ENCODE measurements at places on chromosomes 3 and 15.

DNA sequence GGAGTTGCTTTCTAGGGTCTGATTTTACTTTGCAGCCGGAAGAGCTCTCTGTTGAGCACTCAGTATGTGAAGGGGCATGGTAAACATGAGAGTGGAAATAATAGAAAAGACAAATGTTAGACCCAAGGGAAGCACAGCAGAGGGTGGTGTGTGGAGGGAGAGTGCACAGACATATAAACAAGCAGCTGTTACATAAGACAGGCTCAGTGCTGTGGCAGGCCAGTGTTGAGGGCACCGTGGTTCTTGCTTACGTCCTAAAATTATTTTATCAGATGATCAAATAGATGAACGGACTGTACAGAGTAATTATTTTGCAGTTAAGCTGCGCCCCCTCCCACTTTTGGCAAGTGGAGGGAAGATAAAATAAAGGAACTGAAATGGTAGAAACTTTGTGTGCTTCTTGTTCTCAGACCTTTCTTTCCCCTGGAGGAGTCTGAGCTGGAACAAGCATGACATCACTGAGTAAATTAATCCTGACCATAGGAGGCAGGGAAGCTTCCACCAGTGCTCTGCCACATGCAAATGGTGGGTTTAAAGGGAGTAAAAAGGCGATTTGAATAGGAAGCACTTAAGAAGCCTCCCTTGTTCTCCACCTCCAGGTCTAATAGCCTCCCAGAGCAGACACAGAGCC, 205.6 kb downstream of the IL20RB start:
- ATAC-seq, result no peak

DNA sequence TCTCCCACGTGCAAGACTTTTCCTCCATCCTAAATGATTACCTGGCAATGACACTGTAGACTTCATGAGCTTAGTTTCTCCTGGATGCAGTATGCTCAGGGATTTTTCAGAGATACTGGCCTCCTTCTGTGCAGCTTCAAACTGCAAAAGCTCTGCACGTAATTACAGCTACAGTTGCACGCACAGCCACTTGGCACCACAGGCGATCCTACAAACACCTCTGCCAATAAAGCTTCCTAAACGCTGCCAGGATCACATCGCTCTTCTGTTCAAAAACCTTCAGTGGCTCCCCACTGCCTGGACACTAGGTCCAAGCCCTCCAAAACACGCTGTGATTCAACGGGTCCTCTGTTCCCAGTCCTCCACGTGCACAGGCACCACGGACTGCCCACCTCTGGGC, 49.5 kb downstream of the NUP210 start:
- ATAC-seq, result no peak

DNA sequence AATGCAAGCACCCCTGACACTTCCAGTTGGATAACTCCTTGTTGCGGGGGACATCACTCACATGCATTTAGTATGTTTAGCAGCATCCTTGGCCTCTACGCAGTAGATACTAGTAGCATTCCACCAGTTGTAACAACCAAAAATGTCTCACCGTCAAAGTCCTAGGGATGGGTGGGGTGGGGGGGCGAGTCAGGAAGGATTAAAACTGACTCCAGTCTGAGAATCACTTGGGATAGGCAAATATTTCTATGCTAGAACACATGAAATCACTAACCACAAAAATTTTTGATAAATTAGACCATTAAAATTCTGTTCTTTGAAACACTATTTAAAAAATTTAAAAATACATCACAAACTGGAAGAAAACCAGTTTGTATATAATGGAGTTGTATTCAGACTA, 18.0 kb downstream of the ICE2 start:
- no peak for ATAC-seq

GRCh38 chr3:156230278-156230900, 110.0 kb downstream of the KCNAB1 start:
- no peak for ATAC-seq

DNA sequence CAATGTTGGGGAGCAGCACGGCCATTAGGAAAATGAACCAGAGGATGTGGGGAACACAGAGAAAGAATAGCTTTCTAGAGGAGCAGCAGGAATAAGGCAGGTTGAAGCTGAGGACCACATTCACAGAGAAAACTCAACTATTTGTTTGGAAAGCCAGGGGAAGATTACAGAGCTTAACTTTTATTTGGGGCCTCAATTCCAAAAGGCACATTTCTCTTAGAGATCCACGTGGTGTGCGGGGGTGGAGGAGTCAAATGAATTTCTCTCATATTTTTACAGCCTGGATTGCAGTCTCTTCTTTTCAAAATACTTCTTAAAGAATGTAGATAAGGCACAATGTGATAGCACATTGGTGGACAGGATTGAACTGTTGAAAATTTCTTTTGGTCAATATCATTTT, 253.7 kb downstream of the ROBO1 start:
- ATAC-seq, result no peak

DNA sequence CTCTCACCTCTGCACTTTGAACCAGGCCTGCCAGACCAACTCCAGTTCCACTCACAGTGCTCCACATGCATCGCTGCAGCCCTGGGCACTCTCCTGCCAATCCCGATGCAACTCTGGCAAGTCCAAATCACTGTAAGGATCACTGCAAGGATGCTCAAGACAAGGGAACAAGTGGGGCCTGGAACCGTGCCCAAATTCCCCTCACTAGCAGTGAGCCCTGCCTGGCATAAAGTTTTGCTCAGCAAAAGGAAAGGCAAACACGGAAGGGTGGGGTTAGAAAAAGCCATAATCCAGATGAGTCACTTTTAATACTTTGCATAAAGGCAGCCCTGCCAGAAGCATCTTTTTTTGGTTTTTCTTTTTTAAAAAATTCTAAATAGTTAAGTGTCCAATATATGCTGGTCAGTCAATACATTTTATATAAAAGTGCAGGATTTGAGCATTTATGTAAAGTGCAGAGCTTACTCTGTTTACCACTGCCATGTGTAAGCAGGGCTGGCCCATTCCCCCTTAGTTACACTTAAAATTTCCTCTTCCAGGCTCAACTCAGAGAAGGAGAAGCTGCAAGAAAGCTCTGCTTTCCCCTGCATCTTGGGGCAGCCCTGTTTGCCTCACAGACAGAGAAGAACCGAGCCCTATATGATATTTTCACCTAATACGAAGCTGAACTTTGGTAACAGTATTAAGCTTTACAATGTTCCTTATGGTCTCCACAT, 102.2 kb downstream of the CD47 start:
- ATAC-seq, result peak; percentile 58

GRCh38 chr3:2713923-2714322, 396.3 kb downstream of the IL5RA start:
- no peak for ATAC-seq

DNA sequence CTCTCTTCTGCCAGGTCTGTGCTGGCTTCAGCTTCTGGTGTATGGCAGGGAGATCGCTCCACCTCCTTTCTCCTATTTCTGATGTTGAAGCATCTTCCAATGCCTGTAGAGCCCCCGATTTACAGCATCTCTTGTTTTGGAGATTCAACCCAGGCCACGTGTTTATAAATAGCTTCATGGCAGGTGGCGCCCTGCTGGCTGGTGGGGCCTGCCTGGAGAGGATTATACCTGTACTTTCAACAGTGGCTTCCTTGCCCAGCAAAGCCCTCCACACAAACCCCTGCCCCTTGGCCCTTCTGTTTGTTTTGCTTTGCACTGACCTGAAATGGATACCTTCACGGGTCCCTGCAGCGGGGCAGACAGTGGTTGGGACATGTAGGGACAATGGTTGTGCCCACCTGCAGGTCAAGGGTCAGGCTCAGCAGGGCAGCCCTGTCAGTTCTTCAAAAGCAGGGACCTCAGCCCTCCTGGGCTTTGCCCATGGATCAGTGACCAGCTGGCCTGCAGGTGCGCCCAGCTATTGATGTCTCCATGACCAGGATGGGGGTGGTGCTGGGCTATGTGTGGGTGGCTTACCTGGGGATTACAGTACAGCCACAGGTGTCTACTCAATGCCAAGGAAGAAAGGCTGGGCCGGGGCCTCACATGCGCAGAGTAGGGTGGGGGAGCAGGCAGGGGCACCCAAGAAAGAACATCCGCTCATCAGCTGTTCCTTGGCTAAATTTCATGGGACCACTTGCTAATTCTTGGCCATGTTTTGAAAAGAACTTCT, 112.7 kb upstream of the PRR23C start:
- ATAC-seq, result no peak

DNA sequence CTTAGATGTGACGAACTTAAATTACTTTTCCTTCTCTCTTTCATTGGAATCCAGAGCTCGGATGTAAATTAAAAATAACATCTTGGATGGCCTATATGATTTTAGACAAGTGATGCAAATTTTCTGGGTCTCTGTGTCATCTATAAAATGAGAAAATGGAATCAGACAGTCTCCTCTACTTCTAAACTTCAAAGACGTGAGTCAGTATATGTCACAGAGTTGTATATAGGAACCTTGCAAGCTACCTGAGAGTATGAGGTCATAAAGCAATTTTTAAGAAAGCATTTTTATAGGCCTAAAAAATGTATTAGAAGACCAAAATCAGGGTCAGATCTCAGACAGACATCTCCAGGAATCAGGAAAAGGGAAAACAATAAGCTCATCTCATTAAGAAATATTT, 128.3 kb downstream of the TBL1XR1 start:
- ATAC-seq, result no peak

- ATAC-seq, result peak; percentile 21
Measured at GRCh38 chr3:40387895-40388254, 891 bp downstream of the ENTPD3 start.

GRCh38 chr3:122956693-122957455, 70.7 kb downstream of the SEMA5B start:
- no peak for ATAC-seq

DNA sequence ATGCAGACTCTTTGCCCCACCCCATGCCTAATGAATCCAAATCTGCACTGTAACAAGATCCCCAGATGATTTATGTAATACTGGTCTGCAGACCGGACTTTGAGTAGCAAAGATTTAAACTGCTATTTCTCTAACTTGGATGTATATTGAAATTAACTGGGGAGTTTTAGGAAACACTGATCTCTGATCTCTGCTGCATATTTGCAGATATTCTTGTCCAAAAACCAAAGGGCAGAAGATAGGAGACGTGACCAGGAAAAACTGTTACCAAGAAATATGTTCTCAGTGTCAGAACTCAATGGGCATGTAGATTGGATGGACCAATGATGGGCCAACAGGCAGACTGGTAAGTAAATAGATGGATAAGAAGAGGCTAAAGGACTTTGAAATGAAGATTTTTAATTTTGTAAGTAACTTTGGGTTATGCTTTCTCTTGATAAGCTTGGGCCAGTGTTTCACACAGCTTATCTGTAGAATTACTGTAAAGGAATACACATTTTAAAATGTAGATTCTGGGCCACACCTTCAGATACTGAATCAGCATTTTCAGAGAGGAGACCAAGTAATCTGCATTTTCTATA, 64.5 kb upstream of the TP63 start:
- no peak for ATAC-seq

- no peak for ATAC-seq
Measured at GRCh38 chr3:34283751-34284150, 485.3 kb downstream of the PDCD6IP start.

DNA sequence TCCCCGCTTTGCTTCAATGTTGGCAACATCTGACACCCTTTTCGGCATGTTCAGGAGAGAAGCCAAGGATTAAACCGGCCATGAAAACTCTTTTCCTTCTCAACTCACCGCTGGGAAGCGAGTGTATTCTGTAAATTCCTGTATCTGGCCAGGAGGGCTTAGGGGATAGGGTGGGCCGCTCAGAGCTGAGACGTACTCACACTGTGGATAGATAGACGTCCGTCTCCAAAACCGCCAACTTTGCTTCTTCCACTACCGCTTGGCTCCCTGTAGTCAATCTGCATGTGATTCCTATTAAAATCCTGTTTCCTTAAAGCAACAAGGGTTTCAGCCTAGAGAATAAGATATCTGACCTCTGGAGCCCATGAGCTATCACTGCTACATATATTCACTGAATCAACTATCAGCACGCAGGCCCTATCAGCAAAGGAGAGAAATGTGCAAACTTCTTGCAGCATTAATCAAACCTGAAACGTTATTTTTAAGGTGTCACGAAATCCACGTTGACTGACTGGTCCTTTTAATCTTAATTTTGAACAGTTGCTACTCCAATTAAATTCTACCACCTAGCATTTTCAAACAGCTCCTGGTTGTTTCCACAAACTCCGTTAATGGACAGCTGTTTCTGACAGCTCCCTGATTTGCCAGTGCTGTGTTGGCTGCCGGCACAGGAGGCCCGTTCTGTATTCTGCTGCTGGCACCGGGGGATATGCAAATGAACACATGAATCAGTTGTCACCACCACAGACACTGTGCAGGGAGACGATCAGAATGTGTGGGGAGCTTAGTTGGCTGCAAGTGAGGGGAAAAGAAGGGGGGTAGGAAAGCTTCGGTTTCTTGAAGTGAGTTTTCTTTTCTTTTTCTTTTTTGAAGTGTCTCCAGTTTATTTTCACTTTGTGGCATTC, 438.9 kb upstream of the ARRDC4 start:
- no peak for ATAC-seq

GRCh38 chr3:76028774-76029173, 243.4 kb upstream of the ZNF717 start:
- no peak for ATAC-seq

- no peak for ATAC-seq
Measured at GRCh38 chr3:67083277-67083676, 85.2 kb downstream of the KBTBD8 start.

- no peak for ATAC-seq
Measured at GRCh38 chr3:117408811-117409210, 699.2 kb downstream of the TUSC7 start.

- ATAC-seq, result no peak
Measured at GRCh38 chr3:42589382-42590109, 1.1 kb upstream of the SS18L2 start.

GRCh38 chr3:187012609-187013051, 82.3 kb downstream of the ST6GAL1 start:
- no peak for ATAC-seq
